Stimulated activated CD4-positive, alpha-beta T cell treated with anti-CD3 and anti-CD28 coated beads, Interleukin-4, amount 100 ng/mL, for 1 hour (primary cell): ENCODE measurements at places on chromosomes 3 and 15.

- no peak for DNase-seq
Observed at GRCh38 chr15:48643776-48644466, 1.6 kb downstream of the FBN1 start.

DNA sequence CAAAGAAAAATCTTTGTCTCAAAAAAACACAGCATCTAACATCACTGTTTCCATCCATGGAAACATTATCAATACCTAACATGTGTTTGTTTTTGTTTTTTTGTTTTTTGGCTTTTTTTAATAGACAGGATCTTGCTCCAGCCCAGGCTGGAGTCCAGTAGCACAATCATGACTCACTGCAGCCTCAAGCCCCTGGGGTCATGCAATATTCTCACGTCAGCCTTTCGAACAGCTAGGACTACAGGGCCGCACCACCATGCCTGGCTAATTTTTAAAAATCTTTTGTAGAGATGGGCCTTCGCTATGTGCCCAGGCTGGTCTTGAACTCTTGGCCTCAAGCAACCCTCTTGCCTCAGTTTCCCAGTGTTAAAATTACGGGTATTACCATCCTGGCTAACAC is 52.8 kb downstream of the RAF1 start:
- DNase-seq = no peak

DNA sequence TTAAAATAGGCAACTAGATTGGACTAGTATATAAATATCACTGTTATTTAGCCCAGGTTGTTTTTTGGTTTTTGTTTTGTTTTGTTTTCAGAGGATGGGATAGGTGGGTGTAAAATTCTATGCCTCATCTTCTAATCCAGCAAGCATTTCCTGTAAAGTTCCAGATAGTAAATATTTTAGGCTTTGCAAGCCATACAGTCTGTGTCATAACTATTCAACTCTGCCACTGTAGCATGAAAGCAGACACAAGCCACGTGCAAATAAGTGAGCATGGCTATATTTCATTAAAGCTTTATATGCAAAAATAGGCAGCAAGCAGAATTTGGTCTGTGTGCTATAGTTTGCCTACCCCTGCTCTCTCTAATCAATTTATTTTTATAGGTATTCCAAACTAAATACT is 657.3 kb upstream of the TGFBR2 start:
- DNase-seq = no peak

- DNase-seq = no peak
Observed at GRCh38 chr3:46337911-46338310, 16.0 kb upstream of the CCR2 start.

DNA sequence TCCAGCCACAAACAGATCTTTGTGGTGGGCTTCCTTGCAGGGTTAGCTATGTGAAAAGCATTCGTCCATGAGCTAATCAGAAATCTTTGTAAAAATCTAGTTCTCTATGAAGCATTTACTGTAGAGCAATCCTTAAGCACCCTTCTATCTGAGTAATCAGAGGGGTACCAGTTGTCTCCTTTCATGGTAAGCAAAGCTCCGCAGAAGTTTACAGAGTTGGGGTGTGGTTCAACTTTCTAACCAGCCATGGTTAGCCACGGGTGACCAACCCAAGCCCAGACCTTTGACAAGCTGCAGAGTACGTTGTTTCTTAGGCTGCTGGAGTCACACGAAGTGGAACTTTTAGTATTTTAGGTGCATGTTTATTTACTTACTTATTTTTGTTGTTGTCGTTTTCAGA is 77.4 kb downstream of the FLNB start:
- no peak for DNase-seq

DNA sequence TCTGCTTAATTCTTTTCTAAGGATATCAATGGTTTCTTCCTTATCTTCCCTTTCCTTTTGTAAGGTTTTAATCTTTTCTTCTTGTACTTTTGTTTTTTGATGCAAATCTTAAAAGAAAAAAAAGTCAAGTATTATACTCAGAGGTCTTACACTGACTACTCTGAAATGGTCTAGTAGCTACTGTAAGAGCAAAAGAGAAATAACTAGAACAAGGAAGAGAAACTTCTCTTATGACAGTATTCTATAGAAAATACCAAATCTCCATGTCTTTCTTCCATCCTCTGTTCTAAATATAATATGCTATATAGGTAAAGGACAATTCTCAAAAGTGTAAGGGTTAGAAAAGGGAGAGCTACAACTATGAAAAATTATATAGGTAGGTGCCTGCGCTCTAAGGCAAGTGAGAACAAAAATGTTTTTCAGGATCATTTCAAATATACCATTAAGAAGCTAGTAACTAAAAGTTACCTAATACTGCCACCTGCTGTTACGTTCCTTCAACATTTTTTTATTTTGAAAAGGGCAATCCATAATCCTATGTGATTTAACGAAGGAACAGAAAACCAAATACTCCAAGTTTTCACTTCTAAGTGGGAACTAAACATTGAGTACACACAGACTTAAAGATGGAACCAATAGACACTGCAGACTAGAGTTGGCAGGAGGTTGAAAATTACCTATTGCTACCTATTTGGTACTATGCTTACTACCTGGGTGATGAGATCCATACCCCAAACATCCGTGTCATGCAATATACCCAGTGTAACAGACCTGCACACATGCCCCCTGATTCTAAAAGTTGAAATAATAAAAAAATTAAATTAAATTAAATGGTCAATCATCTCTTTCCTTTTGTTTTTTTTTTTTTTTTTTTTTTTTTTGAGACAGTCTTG is 36.7 kb downstream of the CIP2A start:
- DNase-seq = no peak

GRCh38 chr3:48422272-48422671 is 7.6 kb downstream of the PLXNB1 start:
- no peak for DNase-seq

GRCh38 chr3:86723433-86723832 is 267.5 kb downstream of the VGLL3 start:
- DNase-seq = no peak

GRCh38 chr3:186625600-186626042 is 12.8 kb downstream of the AHSG start:
- DNase-seq = no peak

- no peak for DNase-seq
Observed at GRCh38 chr3:22659651-22660475, 543.3 kb upstream of the UBE2E2 start.

DNA sequence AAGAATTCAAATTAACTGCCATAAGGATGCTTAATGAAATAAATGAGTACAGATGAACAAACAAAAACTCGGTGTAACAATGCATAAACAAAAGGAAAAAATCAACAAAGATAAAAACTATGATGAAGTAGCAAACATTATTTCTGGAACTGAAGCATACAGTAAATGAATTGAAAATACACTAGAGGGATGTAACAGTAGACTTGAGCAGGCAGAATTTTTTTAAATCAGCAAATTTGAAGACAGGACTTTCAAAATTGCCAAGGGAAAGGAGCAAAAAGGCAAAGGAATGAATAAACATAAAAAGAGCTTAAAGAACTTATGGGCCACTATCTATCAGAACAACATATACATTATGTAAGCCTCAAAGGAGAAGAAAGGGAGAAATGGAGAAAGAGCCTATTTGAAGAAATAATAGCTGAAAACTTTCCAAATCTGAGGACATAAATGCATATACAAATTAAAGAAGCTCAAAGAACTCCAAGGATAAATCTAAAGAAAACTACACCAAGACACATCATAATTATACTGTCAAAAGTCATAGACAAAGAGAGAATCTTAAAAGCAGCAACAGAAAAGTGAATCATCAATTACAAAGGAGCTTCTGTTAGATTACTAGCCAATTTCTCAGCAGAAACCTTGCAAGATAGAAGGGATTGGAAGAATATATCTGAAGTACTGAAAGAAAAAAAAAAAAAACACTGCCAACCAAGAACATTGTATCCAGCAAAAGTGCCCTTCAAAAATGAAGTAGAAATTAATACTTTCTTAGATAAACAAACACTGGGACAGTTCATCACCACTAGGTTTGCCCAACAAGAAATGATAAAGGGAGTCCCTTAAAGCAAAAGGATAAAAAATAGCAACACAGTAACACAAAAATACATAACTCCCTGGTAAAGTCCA is 15.5 kb downstream of the TOP2B start:
- DNase-seq = no peak

- DNase-seq = no peak
Observed at GRCh38 chr15:80509800-80510199, 105.6 kb downstream of the ARNT2 start.

GRCh38 chr3:28587723-28588122 is 239.1 kb upstream of the AZI2 start:
- DNase-seq = no peak

GRCh38 chr3:193564012-193564411 is 9.3 kb upstream of the ATP13A4 start:
- no peak for DNase-seq

DNA sequence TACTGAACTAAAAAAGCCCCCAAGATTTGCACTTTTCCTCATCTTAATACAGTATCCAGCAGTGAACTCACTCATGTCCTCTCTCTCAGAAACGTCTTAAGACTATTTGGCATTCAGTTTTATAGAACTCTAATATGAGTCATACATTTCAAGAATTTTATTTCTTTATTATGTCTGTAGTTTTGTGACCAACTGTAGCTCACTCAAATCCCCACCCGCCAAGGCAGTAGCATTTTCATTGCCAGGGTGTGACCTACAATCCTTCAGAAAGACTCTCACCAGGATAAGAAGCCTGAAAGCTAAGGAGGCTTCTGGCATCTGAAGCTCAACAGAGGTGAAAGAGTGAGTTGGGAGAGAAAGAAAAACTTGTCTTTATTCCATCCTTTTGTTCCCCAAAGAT is 537.1 kb downstream of the RSL24D1 start:
- no peak for DNase-seq

DNA sequence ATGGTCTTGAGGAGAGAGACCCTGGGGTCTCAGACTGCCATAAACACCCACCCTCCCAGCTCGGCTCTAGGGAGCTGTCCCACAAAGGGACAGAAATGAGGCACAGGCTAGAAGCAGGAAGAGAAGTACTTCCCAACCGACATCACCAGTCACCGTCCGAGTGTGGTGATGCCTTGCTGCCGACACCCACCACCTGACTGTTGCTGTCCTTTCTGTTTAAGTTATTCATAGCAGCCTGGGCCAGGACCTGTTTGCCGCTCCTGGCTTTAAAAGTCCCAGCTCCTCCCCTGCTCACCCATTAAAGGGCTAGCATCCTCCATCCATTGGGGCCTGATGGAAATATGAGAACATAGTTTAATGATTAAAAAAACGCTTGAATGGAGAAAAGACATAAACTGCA is 13.2 kb upstream of the SPG11 start:
- DNase-seq = no peak

DNA sequence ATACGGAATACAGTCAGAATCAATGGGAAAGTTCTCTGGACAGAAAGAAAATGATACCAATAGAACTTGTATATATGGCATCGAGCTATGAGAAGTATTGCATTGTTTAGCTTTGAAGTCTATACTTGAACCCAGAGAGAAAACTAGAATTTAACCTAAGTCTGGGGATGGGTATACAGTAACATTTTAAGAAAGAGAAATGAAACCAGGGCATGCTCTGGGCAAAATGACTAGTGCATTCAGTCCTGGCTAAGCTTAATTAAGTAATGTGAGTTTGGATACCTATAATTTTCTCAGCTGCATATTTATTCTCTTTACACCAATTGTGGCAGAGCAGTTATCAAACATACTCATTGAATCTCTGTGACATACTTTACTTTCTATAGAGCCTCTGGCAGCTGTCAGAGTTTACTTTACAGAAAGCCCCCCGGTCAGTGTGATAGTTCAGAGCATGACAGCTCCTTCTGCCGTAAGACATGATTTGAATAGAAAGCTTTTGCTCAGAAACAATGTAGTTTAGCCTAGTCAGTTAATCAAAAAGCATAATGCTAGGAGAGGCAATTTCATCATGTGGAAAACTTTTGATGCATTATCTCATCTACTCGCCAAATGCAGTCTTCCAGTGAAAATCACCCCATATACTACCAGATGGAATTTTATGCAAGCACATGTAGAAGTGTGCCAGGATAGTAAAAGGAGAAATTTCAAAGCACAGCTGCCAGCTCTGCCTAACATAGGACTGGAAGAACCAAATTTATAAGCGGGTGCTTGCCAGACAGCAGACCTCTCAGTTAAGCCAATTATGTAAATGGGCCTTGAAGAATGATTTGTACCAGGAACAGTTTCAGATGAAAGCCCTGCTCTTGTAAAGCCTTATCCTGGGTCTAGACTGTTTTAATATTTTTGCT is 40.7 kb downstream of the OXSM start:
- no peak for DNase-seq

DNA sequence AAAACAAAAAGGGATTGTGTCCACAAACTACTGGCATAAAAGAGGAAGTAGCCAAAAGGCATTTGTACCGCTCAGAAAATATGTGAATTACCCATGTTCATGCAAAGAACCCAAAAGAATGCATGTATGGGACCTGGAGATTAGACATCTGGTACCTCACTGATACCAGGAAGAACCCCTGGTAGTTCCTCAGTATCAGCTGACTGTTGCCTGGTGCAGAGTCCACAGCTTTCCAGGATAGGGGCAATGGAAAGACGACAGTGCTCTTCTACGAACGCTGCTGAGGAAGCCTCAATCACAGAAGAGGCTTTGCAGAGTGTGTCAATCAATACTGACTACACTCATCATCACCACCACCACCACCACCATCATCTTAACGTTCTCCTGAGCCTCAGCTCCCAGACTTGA is 63.3 kb downstream of the ATP8B4 start:
- no peak for DNase-seq

DNA sequence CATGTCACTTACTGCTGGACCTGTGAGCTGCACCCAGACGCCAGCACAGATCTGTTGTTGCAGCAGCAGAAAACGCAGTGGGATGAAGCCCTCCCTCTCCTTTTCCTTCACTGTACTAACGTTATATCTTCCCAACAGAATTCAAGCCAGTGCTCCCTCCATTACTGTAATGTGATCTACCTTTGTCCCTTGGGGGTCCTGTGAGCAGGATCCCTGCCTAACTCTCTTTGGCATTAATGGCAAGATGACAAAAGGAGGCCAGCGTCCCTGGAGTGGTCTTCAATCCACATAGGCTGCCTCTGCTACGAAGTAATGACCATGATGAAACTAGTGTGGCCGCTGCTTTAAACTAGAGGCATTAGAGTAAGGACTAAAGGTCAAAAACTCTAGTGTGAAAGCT is 69.3 kb upstream of the SOX14 start:
- DNase-seq = no peak

- no peak for DNase-seq
Observed at GRCh38 chr3:197901626-197902025, 48.4 kb upstream of the RPL35A start.

GRCh38 chr3:81763001-81763400 is 1.6 kb upstream of the GBE1 start:
- DNase-seq = no peak

- DNase-seq = no peak
Observed at GRCh38 chr3:70065696-70066253, 66.2 kb downstream of the SAMMSON start.

- no peak for DNase-seq
Observed at GRCh38 chr3:10841100-10841499, 25.1 kb downstream of the SLC6A11 start.

- no peak for DNase-seq
Observed at GRCh38 chr15:89810837-89811236, 3.8 kb downstream of the ANPEP start.

GRCh38 chr15:42141795-42142667 is 14.4 kb downstream of the PLA2G4F start:
- DNase-seq = no peak

GRCh38 chr3:46612324-46612723 is at the start of gene FAM240A:
FAM240A (plus strand) TSS chr3:46612525; CDS start chr3:46612684, 159 bp downstream.
- DNase-seq = no peak
